Right lung (tissue), 10 donors: ENCODE measurements at places on chromosomes 5 and 9. TPM values are rescaled to one million over a fixed set of nuclear protein-coding genes. Genes with fewer than 3 reads are reported as not detected.

GRCh38 chr9:69453746-69454145 is 128.7 kb downstream of the ENTREP1 start:
- DNase-seq = no peak

GRCh38 chr5:169354921-169355320 is 54.0 kb upstream of the SLIT3 start:
- no peak for DNase-seq

GRCh38 chr9:2163231-2163885 is 148.2 kb downstream of the SMARCA2 start:
- no peak for DNase-seq

DNA sequence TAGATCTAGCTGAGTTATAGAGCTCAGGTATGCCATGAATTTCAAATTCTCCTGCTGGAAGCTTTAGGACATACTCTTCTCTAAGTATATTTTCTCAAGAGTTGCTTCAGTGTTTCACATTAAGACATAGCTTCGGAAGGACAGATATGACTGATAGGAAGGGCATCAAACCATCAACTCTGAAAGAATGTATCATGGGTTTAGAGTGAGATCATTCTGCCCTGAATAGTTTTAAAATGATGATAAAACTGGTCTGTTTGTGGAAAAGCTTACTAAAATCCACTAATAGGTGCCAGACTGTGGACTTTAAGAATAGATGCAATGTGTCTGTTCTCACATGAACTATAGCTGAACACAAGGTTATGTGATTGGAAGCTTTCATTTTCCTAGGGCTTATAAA is 8.4 kb downstream of the SPEF2 start:
- no peak for DNase-seq

DNA sequence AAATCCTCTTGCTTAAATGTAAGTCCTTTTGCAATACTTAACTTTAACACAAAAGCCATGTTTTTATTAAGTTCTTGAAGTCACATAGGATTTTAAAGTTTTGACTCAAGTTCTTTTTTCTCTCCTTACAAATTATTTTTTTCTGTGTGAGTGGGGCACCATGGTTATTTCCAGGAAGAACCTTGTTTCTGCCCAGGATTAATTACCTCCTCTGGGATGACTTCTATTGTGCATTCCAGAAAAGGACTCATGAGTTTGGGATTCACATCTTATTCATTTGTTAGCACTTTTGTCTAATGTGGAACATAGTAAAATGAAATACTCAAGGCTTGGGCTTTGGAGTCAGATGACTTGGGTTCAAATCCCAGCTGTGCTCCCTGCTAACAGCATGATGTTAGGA is 421.4 kb upstream of the WWC1 start:
- no peak for DNase-seq

- DNase-seq = no peak
These were observed 23.9 kb downstream of the TMEM215 start for GRCh38 chr9:32807217-32807616.

GRCh38 chr5:149036970-149037369 is 25.9 kb downstream of the SH3TC2 start:
- no peak for DNase-seq

DNA sequence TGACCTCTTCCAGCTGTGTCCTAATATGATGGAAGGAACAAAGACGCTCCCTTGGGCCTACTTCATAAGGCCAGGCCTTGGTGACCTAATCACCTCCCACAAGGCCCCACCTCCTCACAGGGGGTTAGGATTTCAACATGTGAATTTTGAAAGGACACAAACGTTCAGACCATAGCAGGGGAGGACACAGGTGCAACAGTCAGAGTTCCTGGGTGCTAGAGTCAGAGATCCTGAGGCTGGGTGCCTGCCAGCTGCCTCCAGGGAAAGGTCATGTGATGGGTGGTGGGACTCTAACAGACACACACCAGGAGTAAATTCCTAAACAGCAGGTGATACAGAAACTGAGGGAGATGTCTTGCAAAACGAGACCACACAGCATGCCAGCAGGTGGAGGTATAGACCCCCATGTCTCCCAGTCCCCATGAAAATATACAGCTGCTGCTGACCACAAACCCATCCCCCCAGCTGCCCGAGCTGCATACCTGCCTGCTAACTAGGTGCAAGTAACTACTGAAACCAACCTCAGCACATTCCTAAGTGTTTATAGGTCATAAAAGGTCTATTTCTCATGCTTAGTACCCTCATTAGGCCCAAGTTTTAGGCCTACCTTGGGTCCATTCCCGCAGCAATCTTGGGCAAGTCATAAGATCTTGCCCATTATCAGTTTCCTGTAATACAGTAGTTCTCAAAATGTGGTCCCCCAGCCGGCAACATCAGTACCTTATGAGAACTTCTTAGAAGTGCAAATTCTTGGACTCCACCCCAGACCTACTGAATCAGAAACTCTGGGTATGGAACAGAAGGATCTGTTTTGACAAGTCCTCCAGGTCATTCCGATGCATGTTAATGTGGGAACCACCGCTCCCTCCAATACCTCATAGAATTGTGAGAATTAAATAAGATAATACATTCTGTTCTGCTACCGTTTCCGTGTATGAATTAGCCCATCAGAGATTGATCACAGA is 245.3 kb downstream of the ENC1 start:
- no peak for DNase-seq

DNA sequence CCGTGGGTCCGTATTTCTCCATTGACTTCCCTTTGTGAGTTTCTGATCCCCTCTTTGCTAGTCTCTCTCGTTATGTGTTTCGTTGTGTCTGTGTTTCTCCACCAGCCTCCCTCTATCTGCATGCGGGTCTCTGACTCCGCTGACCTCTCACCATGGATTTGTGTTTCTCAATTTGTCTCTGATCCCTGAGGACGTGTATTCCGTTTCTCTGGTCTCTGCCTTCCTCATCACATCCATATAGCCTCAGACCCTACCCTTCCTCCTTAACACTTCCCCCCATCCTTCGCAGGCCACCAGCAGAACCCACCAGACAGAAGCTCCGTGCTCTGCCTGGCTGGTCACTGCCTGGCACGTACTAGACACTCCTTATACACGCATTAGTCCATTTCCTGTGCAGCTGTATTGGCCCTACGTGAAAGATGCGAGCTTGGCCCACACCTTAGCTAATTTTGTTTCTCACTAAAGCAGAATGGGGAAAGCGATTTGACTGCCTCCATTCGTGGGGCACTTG is 631 bp downstream of the B4GALT7 start:
- peak; percentile 15 for DNase-seq

DNA sequence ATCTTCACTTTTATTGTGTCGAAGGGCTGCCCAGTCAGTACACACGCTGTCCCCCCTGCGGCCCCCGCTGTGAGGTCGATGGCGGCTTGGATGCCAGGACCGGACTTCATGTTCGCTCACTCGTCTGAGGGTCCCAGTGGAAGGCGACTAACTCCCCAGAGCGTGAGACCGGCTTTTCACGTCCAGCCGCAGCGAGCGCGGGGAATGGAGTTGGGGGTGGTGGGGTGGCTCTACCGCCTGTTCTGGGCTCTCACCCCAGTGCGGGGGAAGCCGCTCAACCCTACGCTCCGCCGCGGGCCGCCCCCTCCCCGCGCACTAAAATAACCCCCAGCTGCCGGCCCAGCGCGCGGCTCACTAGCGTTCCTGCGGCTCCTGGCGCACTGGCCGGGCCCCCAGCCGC is at the start of gene SLC25A2:
Gene SLC25A2, minus strand, starts transcription at position 294 of the 400 bp plus-strand sequence. Its CDS starts 184 bp downstream, at position 110.
- DNase-seq = no peak

GRCh38 chr5:140109759-140110645 is 3.9 kb upstream of the PURA start:
- DNase-seq = peak; percentile 36

DNA sequence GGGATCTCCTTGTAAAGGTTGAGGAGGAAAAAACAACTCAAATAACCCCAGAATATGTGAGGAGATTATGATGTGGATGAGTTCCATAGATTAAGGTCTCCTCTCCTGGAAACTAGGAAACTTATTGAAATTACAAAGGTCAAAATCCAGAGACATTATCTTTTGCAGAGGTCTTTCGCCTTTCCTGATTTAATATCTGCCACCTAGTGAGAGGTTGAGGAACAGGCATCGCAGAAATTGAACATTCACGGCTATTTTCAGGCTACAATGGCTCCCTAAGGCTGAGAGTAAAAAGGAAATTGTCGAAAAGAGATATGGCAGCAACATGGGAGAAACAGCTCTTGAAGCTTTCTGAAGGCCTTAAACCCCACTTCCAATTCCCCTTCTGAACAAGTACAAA is 127.5 kb upstream of the PLCXD3 start:
- DNase-seq = no peak

- no peak for DNase-seq
These were observed 371.4 kb downstream of the TMEM232 start for GRCh38 chr5:110354915-110355644.

GRCh38 chr5:68966596-68966995 is 127.2 kb upstream of the SLC30A5 start:
- DNase-seq = no peak

GRCh38 chr5:176736931-176737745 is 73.2 kb upstream of the UNC5A start:
- DNase-seq = no peak

FIBCD1 gene
- 2.2 TPM for polyA plus RNA-seq

SLC28A3 gene
- 0.58 TPM for polyA plus RNA-seq

ZNF300 gene
- 21.0 TPM for polyA plus RNA-seq

GDA gene
- polyA plus RNA-seq = 0.16 TPM

SPATA31D4 gene
- polyA plus RNA-seq = not detected

TTC16 gene
- polyA plus RNA-seq = 0.80 TPM

LCN1 gene
- not detected for polyA plus RNA-seq
